Mucosa of descending colon (tissue), 3 donors: ENCODE measurements at places on chromosomes 16 and 17. TPM values are rescaled to one million over a fixed set of nuclear protein-coding genes. Genes with fewer than 3 reads are reported as not detected.

Gene CSH1
- total RNA-seq: not detected

Gene CD300LG
- total RNA-seq: not detected

Gene LDHD
- total RNA-seq: 132 TPM

Gene KRTAP9-2
- not detected for total RNA-seq

Gene GCGR
- total RNA-seq: 0.43 TPM
